ENCODE measurements at places on chromosomes 3 and 15.

- no peak for DNase-seq
Measured at GRCh38 chr3:161203485-161204098, 17.5 kb upstream of the NMD3 start.

GRCh38 chr3:186141790-186142189, 32.9 kb upstream of the ETV5 start:
- DNase-seq = no peak

DNA sequence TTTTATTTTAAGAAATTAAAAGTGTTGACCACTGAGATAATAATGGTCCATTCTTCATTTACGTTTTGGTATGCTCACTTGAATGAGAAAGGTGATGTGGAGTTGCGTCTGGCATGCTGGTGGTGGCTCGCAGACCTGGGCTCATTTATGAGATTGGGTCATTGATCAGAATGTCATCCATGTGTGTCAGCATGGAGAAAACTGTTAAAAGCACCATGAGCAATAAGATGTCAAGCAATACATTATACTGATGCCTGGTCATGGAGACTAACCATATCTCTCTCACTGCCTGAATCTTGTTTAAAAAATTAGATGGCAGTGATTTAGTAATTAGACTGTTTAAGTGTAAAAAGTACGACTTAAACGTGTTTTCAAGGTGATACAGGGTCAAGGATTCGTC, 503.4 kb upstream of the SEMA6D start:
- no peak for DNase-seq

GRCh38 chr15:63236272-63236671, 41.1 kb upstream of the APH1B start:
- DNase-seq = no peak

Measured in NCI-H1092 (cell line).